ENCODE measurements at places on chromosomes 12 and 14.

DNA sequence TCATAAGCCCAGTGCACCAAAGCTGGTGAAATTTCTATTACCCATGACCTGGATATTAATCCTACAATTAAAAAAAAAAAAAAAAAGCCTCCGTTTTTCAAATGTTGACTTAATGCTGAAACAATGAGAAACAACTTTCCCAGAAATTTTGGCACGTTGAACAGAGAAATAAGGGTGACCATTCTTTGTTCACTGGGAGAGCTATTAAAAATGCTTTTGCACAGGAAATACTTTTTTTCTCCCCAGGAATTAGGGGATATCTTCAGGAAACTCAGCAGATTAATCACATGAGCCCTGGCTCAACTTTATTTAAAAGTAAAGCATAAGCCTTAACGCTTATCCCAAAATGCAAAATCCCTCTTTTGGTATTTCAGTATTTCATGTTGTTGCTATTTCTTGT, 54.8 kb upstream of the FLRT2 start:
- DNase-seq = no peak

GRCh38 chr14:43306053-43306452, 1201.0 kb downstream of the FSCB start:
- no peak for DNase-seq

DNA sequence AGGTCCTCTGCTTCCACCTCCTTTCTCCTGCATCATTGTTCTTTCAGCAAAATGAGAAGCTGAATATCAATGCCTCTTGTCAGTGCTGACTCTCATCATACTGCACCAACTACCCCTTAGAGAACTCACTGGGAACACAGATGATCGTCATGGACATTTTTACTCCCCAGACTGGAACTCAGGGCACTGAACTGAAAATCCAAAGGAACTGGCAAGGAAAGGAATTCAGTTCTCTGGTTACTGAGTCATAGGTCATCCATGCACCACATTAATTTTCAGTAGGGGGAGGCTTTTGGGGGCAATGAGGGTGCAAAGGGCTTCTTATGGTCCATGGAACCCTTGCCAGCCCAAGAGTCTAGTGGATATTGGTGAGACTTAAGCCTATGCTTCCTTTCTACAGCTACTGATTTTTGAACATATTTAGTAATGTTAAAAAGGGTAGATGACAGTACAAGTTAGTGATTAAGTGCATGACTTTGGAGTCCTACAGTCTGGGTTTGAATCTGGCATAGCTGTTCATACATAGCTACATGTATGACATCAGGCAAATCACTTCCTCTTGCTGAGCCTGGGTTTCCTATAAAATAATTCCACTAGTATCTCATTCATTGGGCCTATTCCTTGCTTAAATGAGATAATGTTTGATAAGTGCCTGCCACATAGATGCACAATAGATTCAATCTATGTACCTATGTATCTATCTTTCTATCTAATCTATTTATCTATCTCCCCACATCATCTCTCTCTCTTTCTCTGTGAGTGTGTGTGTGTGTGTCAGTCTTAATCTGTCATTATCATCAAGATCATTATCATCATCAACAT, 29.2 kb downstream of the BBS10 start:
- DNase-seq = no peak

GRCh38 chr14:95713596-95714371, at the start of gene TCL1A:
TSS of gene TCL1A (minus strand) at chr14:95714125. CDS start at chr14:95714066, 59 bp downstream.
- DNase-seq = no peak

DNA sequence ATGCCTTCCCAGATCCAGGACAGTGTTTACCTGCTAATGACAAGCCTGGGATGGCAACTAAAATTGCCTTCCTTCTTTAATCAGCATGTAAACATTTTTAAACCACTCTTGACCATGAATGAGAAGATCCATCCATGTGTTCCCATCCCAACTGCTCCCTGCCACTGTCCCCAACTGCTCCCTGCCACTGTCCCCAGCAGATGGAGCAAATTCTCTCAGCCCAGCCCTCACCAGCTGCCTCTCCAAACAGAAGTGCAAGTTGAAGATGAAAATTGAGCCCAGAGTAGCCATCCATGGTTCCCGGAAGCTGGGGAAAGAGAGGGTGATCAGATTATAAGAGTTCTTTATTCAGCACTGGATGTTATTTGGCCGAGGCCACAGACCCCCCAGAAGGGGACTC, 133.1 kb downstream of the SLC15A4 start:
- DNase-seq = no peak

DNA sequence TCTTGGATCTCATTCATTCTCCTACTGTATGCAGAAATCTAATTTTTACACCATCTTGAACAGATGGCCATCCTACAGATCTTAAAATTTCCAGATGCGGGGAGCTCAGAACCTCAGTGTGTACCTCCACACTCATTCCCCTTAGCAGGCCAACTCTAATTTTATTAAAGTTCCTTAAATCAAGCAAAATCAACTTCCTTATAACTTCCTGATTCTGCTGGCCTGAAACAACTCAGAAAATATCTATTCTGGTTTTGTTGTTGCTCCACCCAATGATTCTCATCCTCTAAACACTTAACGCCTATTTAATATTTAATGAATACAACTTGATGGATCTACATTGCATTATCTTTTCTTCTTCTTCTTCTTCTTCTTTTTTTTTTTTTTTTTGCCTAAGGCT, 3.1 kb downstream of the EMP1 start:
- no peak for DNase-seq

DNA sequence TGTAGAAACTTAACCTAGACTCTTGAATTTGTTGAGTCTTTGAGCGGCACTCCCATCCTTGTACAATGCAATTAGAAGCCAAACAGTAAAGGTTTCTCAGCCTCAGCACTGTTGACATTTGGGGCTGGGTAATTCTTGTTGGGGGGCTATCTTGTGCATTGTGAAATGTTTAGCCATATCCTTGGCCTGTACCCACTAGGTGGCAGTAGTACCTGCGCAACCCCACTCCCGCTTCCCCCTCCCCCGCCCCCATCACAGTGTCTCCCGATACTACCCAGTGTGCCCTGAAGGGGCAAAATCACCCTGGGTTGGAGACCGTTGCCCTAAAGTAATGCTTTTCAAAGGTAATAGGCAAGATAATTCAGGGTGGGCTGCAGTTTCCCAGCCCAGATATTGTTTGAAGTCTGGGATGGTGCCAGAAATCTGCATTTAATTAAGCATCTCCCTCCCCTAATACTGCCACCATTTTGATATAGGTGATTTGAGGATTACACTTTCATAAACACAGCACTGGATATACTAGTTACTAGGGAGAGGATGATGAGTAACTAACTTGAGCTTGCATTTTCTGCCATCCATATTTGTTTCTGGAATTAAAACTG, 1.8 kb downstream of the COX6A1 start:
- peak; percentile 49 for DNase-seq

DNA sequence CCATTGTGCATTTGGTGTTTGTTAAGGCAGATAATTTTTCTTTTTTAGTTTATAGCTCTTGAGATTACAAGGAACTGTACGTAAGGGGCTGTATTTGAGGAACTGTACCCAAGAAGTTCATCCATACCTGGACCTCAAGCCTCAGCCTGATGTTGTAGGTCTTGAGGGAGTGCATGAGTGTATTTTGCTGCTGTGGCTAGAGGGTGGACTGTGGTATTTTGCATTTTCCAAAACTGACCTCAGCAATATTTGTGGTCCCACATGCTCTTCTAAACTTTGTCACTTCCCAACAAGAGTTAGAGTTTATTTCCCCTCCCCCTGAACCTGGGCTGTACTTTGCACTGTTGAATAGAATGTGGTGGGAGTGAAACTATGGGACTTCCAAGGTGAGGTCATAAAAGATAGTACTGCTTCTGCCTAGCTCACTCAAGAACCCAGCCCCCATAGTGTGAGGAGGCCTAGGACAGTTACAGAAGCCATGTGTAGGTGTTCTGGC, 42.2 kb upstream of the FBXO33 start:
- DNase-seq = no peak

DNA sequence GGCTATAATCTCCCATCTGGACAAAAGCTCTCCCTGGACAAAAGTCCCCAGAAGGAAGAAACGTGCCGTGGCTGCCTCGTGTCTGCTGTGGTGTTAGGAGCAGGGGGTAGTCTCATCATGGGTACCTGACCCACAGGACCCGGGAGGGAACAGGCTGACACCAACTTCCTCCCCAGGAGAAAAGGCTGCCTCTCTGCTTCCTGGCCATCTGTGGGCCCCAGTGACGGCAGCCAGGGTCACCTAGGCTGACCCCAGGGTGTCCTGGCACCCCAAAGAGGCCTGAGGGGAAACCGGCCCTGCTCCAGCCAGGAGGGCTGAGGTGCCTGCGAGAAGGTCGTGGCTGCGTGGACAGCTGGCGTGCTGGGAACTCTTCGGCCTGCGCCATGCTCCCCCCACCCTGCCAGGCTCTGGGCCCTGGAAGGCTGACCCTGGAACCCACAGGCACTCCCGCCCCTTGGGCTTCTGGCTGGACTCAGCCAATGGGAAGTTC, 133.9 kb downstream of the RFLNA start:
- no peak for DNase-seq

DNA sequence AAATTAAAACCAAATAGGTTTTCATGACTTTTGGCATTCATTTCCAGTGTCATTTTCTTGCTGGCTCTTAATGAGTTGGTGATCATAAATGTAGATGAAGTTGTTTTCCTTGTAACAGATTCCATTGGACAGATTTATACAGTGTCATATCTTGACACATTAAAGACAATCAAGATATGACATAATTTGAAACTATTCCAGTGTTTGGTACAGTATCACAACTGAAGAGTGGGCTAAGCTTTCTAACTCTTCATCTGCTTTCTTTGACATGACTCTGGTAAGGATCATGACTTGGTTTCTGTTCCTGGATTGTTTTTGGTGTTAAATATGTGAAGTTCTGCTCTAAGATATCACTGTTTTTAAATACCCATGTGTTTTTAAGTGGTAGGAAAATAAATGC, 289.6 kb downstream of the NAV3 start:
- no peak for DNase-seq

- no peak for DNase-seq
Measured at GRCh38 chr12:97211416-97211930, 251.1 kb upstream of the RMST start.

DNA sequence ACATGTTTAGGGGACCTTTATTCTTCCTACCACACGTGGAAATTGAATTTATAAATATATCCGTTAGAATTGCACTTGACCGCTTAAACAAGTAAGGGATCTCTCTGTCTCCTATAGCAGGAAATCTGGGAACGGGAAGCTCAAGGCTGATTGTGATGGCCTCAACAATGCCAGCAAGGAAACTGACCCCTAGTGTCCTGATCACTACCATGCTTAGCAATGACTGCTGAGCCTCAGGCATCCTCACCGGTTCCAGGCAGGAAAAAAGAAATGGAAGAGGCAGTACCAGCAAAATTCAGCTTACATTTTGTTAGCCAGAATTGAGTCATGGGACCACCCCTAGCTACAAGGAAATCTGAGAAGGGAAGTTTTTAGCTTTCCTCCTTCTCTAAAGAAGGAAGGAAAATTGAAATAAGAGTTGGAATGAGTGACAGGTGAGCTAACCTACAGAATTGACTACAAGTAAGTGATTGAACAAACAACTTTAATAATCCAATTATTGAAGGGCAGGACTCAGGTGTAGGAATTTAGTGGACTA, 43.9 kb upstream of the AMN1 start:
- no peak for DNase-seq
